ENCODE measurements at places on chromosomes 3 and 15. TPM values are rescaled to one million over a fixed set of nuclear protein-coding genes. Genes with fewer than 3 reads are reported as not detected.

GRCh38 chr15:67927501-67928168 is 87.8 kb upstream of the RNU6-1 start:
- peak; percentile 59 for DNase-seq

DNA sequence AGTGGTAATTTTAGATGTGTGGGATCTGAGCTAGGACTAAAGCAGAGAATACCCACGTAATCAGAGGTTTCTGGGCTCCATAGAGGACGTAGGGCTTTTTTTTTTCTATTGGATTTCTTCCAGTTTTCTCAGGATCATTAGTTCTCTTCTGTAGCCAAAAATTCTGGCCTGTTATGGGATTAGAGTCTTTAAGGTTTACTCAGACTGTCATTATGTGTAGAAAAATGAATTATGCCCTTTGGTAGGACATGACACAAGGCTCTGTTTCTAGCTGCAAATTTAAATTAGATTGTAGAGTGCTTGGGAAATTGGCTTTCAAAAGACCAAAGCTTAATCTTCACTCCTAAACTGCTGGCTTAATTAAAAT is 1.9 kb downstream of the SETD5 start:
- no peak for DNase-seq

GRCh38 chr15:91411586-91411985 is 311.5 kb downstream of the SV2B start:
- no peak for DNase-seq

GRCh38 chr3:4672725-4673275 is 179.7 kb downstream of the ITPR1 start:
- DNase-seq = no peak

ARHGAP11A gene
- total RNA-seq = 14.1 TPM

DNA sequence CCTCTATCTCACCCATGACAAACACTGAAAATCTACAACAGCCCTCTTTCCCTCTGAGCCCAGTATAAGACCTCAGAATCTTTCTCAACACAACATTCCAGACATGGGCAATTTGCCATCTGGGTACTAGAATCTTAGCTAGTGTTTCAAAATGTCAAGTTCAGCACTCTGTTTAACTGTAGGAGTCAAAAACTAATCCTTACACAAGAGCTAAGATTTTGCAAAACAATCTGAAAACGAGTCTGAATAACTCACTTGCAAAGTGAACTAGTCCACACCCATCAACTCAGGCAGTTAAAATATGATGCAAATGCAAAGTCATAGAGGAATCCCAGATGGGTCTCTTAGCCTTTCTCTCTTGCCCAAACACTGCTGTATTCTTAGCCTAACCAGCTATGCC is 67.8 kb downstream of the GPR176 start:
- peak; percentile 62 for DNase-seq

- DNase-seq = no peak
Observed at GRCh38 chr15:78634210-78635145, 6.5 kb downstream of the CHRNB4 start.

SLC51A gene
- not detected for total RNA-seq

DNA sequence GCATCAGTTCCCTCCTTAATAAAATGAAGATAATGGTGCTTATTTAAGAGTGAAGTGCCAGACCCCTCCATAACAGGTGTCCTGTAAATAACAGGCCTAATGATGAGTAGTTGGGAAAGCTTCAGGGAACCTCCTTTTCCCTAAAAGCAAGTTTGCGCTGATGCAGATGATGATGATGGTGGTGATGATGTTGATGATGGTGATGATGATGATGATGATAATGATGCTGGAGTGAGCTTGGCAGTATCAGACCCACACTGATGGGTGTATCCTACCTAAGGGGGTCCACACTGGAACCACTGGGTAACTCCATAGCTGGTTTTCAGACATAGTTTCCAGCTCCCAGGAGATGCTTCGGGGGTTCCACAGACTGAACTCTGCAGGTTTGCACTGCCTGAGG is 24.4 kb downstream of the MTMR14 start:
- DNase-seq = no peak

GRCh38 chr15:88812133-88812532 is 8.9 kb downstream of the ACAN start:
- no peak for DNase-seq

MAPKAPK3 gene
- 51.7 TPM for total RNA-seq

- no peak for DNase-seq
Observed at GRCh38 chr3:123424999-123425712, 23.7 kb downstream of the ADCY5 start.

DNA sequence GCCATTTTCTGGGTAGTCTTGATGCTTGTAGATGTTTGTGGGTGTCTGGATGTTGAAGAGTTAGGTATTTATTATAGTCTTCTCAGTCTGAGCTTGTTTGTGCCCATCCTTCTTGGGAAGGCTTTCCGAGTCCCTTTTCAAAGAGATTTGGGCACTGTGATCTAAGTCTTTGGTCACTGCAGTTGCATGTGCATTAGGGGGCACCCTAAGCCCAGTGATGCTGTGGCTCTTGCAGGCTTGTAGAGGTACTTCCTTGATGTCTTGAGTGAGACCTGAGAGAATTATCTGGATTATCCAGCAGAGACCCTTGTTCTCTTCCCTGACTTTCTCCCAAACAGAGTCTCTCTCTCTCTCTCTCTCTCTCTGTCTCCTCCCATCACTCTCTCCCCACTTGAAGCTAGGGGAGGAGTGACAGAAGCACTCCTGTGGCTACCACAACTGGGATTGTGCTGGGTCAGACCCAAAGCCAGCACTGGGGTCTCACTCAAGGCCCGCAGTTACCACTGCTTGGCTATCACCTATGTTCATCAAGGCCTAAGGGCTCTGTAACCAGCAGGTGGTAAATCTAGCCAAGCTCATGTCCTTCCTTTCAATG is 68.5 kb downstream of the TMCO5A start:
- peak; percentile 78 for DNase-seq

DNA sequence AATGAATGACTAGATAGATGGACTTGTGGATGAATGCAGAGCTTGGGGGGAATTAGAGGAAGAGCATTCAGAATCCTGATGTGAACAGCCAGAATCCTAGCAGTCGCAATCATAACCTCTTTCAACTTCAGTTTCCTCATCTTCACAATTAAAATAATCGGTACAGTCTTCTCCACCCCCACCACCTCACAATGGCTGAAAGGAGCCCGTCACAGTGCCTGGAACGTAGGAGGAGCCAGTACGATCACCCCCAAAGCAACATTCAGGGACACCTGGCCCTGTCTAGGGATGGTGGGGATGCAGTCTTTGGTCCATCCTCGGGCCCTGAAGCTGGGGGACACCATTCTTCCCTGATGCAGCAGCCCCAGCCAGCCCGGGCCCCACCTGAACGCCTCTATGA is 80.4 kb upstream of the RPL32 start:
- no peak for DNase-seq

DNA sequence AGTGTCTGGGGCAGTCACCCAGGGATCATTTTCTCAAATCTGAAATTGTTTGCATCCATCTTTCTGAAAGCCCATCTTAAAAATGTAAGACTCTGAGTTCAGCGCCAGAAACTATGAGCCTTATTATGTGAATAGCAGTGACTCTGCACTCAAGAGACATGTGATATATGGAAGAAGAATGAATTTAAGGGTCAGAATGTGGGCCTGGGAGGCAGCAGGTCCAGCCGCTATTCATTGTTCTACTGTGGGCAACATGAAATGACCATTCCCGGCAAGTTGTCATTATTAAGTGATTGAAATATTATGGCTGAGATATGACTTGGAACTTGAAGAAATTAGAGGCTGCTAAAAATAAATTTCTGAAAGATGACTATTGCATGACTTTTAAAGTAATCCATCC is 228.6 kb upstream of the ARRDC4 start:
- DNase-seq = no peak

DNA sequence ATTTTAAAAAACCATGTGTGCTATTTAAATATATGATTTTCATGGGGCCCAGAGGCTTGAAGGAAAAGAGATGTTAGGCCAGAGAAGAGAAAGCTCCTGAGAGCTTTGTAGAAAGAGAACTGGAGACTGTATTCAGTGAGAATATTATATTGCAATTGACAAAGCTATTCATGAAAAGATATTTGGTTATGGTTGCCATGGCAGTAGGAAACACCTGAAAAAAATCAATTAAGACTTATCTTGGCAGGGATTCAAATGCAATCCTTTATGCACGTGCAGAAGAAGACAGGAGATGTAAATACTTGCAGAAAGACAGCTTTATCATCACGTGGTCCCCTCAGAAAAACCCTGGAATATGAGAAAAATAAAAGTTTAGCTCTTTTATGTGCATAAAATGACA is 636.0 kb upstream of the TBL1XR1 start:
- no peak for DNase-seq

HAUS2 gene
- total RNA-seq = 92.9 TPM

CASR gene
- total RNA-seq = not detected

Measured in renal cortical epithelial cell (primary cell).